ENCODE measurements at places on chromosomes 4 and X.
A peak's percentile ranks its signal among the peaks of the same experiment; 100 is the strongest.

GRCh38 chr4:183350317-183351071, 28.3 kb upstream of the CLDN24 start:
- DNase-seq, result no peak

DNA sequence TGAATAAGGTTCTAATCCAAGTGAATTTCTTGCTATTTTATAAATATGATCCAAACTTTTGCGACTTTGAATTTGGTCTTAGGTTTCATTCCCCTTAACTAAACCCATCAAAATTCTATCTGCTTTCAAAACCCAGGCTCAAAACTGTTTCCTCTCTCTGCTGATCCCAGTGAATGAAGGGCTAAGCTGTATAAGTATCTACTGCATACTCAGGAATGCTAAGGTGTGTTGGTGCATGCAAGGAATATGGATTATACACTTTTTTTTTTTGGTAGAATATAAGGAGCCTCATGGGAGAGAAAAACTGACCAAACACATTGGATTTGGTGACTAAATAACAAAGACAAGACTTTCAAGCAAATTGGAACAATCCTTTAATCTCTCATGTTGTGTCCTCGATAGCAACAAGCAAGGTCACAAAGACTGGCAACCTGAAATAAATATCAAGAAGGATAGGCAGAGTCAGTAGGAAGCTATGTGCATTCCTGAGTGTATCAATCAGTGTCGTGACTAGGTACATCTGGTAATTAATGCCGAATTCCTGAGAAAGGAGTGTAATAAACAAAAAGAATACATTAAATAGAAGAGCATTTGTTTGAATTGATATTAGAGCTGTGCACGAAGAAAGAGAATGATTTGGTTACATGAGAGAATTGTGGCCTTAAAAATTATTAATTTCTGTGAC, 74.3 kb upstream of the KCTD8 start:
- no peak for DNase-seq

GRCh38 chr4:77797239-77797638, 21.9 kb downstream of the CNOT6L start:
- no peak for DNase-seq

DNA sequence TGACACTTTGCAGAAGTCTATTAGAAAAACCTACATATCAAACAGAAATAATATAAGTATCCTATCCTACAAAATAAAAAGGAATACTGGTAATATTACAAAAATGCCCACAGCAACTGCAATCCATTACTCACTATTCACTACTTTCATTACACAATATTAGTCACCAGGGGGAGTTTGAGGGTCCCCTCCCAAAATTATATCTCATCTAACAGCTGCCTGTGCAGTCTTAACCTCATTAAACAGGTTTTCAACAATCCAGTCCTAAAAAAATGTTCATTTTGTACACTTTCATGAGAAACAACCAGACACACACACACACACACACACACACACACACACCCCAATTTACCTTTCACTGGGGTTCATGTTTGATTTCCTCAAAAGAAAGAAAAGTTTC, 2.9 kb downstream of the CLOCK start:
- no peak for DNase-seq

DNA sequence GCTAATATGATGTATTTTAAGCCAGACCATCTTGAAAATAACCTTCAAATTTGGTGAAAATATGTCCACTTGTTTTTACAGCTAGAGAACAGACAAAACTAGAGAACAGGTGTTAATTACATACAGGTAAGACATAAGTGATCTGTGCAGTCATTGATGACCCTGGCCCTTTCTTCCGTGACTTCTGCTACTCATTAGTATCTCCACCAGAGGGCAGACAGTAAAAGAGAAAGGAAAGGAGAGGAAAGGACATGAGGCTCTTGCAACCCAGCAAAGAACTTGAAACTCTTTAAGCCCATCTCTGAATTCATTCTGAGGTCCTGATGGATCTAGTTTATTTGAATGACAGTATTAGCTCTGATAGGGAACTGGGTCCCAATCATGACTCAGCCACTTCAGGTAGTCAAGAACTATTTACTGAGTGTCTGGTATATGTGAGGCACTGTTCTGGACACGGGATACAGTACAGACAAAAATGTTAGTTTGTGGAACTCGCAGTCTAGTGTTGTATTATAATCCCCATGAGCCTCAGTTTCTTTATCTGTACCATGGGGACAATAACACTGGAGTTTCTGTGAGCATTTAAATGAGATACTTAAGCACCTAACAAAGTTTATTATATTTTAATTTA, 121.0 kb upstream of the TEX13D start:
- peak; percentile 32 for DNase-seq

GRCh38 chr4:171644430-171645057, 168.7 kb upstream of the GALNTL6 start:
- peak; percentile 27 for DNase-seq

GRCh38 chr4:48742412-48742811, 37.7 kb downstream of the FRYL start:
- no peak for DNase-seq

DNA sequence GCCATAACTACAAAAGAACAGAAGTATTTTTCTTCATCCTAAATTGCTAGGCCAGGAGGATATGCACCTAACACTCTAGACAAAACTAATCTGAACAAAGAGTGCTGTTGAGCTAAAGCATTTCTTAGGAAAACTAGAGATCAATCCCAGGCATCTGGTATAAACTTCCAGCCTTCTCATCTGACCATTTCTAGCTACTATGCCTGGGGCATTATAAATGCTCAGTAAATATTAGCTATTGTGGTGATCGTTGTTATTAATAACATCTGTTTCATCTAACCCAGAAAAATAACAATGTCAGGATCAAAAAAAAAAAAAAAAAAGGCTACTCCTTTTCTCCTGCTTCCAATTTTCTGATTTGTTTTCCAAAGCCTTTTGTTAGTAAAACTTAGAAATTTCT, 7.7 kb upstream of the SLC10A6 start:
- no peak for DNase-seq

- DNase-seq, result no peak
These were observed 407.6 kb downstream of the ANKRD50 start for GRCh38 chr4:124304941-124305340.

DNA sequence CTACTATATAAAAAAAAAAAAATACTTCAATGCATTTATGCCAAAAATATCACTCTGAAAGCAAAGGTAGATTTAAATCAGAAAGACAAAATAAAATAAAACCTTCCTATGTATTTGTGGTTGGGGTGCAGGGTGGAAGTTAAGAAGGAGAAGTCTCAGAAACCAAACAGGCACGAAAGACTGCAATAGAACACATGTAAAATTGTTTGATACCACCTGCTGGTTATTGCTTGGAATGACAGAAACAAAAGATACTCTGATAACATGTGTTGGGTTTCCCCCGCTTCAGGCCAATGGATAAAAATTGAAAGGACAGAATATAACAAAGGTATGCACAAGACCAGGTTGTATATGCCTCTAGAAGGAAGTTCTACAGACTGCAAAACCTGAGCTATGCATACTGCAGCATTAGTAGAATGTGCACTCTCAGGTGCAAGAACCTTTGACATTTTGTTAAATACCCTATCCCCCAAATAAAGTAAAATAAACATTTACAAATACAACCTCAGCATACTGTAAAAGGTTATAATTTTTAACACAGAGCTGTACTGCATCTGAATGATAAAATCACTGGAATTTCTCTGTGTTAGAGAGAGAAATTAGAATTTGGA, 118.8 kb downstream of the GABRA2 start:
- DNase-seq, result peak; percentile 11
